Left lung (tissue), 14 donors: ENCODE measurements at places on chromosomes 13 and 19.

GRCh38 chr13:31385540-31385939 is 185.8 kb downstream of the B3GLCT start:
- no peak for DNase-seq

GRCh38 chr19:35534803-35535480 is 1.7 kb downstream of the GAPDHS start:
- no peak for DNase-seq

DNA sequence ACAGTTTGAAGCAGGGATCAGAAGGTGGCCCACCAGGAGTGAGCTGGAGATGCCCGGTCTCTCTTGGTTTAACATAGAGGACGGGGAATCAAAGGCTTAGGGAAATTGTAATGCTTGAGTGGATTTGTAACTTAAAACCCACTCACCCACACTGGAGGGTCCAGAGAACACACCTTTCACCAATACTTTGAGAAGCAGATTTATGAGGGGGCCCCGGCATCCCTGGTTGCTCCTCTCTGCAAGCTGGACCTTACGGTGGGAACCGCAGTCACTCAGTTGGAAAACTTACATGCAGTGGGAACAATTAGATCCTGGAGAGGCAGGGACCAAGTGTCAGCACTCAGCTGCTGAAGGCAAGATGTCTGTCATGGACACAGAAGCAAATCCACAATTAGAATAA is 20.5 kb downstream of the PPP5C start:
- no peak for DNase-seq

- DNase-seq, result no peak
Observed at GRCh38 chr19:8034178-8034525, 18.4 kb upstream of the CCL25 start.

DNA sequence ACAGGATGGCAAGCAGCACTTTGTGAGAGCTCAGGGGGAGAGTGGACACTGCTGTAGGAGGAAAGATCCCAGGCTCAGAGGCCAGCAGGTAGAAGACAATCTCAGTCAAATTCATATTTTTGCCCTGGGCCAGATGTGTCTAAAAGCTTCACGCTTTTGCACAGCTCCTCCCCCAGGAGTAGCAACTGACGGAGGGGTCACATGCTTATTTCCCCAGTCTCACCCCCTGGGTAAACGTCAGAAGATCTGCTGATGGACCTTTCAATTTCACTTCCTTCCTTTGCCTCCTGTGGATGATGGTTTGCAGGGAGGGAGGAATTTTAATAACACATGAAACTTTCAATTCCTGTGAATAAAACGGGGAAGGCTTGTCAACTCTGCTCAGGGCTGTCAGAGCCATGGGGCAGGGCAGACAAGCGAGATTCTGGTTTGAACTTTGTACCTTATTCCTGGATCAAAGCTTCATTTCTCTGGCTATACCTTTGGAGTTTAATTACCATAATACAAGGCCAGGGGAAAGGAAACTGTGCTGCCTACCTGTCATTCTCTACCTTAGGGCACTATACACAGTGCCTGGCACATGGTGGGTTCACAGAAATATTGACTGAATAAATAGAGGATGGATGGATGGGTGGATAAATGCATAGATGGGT is 41.0 kb downstream of the POU4F1 start:
- no peak for DNase-seq

- no peak for DNase-seq
Observed at GRCh38 chr19:15871570-15871969, 26.3 kb downstream of the CYP4F2 start.

DNA sequence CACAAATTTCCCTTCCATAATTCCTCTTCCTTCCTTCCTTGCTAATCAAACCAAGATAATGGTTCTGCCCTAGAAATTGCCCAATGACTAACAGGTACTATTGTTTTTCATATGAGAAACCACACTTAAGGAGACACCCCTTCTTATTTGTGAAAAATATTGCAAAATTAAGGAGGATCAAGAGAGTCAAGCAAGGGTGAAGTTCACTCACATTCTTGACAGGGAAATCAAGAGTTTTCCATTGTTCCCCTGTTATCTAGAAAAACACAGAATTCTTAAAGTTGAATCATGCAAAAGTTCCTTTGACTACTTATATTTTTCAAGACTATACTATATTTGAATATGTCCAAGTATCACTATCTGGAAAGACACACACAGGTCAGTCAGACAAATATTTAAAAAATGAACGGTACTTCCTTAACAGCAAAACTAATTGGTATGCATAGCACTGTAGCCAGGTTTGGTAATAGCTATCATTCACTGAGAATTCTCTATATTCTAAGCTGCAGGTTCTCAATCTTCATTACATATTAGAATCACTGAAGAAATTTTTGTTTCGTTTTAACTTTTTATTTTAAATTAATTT is 897.2 kb downstream of the DIAPH3 start:
- DNase-seq, result no peak

GRCh38 chr13:107643615-107644014 is 571.7 kb downstream of the LIG4 start:
- no peak for DNase-seq

DNA sequence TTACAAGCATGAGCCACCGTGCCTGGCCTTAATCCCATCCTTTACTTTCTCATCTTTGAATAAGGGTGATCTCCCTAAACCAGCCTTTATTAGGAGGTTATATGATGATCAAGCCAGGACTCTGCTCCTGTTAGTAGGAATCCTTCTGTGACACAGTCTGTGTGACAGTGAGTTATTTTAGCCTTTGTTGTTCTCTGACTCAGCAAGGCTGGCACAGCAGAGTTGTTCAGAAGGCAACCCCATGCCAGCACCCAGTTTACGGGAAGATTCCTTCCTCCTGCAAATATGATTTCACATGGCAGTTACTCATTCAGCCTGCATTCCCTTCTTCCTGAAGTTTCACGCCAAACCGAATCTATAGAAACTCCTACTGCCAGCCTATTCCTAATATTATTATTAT is 10.5 kb upstream of the MIER2 start:
- DNase-seq, result no peak

DNA sequence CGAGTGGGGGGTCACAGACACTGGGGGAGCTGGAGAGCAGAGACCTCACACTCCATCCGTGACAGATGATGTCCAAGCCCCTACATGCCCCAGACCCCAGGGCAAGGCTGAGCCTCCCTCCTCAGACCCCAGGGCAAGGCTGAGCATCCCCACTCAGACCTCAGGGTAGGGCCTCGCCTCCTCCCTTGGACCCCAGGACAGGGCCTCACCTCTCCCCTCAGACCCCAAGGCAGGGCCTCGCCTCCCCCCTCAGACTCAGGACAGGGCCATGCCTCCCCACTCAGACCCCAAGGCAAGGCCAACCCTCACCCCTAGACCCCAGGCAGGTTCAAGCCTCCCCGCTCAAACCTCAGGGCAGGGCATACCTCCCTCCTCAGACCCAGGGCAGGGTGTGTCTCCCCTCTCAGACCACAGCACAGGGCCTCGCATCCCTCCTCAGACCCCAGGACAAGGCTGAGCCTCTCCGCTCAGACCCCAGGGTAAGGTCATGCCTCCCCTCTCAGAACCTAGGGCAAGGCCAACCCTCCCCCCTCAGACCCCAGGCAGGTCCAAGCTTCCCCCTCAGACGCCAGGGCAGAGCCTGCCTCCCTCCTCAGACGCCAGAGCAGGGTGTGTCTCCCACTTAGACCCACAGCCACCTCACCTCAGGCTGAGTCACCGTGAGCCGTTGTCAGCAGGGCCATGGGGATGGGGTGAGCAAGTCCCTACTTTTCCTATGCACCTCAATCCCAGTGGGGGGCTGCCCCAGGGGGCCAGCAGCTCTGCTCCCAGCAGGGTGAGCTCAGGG is 1.7 kb upstream of the S1PR4 start:
- DNase-seq, result peak; percentile 87

DNA sequence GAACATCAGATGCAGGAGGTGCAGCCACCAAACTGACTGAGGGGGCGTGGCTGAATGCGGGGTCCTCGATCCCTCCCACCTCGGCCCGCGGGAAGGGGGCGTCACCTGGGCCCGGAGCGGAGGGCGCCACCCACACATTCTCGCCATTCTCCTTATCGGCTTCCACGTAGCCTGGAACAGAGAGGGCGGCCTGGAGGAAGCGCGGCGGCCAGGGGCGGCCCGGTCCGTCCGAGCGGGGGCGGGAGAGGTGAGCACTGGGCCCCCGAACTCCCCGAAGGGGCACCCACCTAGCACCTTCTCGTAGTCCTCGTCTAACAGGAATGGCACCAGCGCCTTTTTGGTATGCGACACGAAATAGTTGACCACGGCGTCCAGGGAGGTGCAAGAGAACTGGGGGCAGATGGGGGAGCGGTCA is 11.8 kb downstream of the STAP2 start:
- DNase-seq, result no peak

DNA sequence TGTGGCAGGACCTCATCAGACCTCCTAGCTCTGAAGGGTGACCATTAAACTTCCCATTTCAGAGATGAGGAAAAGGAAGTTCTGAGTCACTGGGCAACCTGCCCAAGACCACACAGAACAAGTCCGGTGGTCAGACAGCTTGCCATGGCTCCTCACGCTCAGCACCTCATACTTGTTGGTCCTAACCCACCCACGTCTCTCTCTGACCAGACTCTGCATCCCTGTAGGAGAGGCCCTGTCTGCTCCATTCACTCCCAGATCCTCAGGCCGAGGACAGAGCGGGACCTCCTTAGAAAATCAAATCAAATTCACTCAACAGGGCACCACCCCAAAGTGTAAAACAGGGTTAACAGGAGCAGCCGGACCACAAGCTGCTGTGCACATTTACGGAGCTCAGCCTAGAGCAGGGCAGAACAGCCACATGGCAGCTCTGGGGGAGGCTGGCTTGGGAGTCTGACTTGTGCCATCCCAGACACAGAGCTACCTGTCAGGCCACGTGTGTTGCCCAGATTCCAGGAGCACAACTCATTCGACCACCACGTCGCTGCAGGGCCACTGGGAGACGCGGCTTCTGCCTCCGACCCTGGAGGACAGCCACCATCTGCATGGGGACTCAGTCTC is 1.7 kb downstream of the MIER2 start:
- peak; percentile 11 for DNase-seq
